ENCODE measurements at places on chromosomes 3 and 15.

DNA sequence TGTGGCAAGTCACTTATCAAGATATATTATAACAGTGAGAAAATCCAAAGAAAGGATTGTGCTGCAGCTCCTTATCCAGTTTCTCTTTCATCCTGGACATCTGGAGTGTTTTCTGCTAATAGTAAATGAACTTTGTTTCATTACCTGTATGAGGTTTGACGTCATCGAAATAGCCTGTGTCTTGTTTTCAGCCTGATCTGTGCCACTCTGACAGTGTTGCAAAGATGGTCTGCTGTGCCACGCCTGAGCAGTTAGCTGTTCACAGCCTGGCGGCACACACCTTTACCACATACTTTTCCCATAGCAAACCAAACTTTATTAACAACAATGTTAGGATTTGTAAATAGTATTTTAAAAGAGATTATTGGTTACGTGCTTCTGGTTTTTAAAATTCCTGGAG lies 34.0 kb downstream of the YEATS2 start:
- no peak for DNase-seq

- no peak for DNase-seq
Measured at GRCh38 chr15:57582090-57582489, 9.6 kb upstream of the MYZAP start.

- no peak for DNase-seq
Measured at GRCh38 chr3:87077355-87077754, 86.4 kb upstream of the VGLL3 start.

DNA sequence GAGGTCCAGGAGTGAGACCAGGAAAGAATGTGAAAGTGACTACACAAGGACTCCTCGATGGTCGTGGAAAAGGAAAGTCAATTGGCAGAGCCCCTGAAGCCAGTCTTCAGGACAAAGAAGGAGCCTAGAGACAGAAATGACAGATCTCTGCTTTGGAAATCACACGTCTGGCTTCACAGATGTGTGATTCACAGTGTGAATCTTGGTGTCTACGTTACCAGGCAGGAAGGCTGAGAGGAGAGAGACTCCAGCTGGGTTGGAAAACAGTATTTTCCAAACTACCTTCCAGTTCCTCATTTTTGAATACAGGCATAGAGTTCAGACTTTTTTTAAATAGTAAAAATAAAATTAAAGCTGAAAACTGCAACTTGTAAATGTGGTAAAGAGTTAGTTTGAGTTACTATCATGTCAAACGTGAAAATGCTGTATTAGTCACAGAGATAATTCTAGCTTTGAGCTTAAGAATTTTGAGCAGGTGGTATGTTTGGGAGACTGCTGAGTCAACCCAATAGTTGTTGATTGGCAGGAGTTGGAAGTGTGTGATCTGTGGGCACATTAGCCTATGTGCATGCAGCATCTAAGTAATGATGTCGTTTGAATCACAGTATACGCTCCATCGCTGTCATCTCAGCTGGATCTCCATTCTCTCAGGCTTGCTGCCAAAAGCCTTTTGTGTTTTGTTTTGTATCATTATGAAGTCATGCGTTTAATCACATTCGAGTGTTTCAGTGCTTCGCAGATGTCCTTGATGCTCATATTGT lies 6.0 kb downstream of the CCR2 start:
- DNase-seq: no peak

- DNase-seq: no peak
Measured at GRCh38 chr3:65807225-65807624, 231.5 kb downstream of the MAGI1 start.

DNA sequence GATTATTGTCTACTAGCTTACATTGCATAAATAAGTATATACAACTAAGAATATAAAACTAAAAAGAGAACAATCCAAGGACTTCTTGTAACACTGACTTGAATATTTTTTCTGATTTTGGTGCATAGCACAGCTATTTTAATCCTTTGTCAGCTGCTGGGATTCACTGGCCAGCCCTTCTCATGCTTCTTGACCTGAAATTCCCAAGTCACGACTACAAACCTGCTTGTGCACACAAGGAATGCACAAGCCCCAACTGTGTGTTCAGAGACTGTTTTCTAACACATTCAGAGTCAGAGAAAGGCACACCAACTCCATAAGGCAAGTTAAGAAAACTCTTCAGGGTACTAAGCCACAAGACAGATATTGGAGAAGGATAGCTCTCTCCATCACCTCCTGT lies 80.9 kb downstream of the TNIK start:
- no peak for DNase-seq

GRCh38 chr15:91965501-91966193 lies 112.1 kb downstream of the SLCO3A1 start:
- no peak for DNase-seq

DNA sequence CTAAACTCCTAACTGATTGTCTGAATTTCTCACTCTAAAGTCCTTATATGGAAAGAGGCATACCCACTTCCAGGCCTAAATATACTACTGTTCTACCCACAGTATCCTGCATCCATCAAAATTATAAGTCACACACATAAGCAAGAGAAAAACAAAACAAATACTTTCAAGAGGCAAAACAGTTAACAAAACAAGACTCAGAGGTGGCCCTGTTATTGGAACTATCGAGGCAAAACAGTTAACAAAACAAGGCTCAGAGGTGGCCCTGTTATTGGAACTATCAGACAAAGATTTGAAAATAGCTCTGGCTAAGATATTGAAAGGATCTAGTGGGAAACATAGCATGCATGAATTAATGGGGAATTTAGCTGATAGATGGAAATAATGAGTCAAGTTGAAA lies 224.2 kb upstream of the CGNL1 start:
- no peak for DNase-seq

GRCh38 chr3:172560026-172560425 lies 36.8 kb upstream of the TNFSF10 start:
- no peak for DNase-seq

DNA sequence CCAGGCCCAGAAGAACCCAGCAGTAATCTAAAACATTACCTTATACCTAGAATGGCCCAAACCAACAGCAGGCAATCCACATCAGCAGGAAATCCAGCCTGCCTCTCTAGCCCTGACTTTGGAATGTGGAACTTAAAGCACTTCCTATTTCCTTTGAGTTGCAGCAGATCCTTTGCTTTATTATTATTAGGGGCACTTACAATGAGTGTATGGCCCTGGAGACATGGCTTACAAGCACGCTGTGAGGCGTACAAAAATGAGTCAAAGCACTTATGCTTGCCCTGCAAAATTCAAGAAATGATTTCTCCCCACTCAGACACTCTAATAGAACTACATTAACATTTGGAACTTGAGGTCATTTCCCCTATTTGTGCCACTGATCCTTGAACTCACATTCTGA lies 9.5 kb upstream of the KNSTRN start:
- no peak for DNase-seq

DNA sequence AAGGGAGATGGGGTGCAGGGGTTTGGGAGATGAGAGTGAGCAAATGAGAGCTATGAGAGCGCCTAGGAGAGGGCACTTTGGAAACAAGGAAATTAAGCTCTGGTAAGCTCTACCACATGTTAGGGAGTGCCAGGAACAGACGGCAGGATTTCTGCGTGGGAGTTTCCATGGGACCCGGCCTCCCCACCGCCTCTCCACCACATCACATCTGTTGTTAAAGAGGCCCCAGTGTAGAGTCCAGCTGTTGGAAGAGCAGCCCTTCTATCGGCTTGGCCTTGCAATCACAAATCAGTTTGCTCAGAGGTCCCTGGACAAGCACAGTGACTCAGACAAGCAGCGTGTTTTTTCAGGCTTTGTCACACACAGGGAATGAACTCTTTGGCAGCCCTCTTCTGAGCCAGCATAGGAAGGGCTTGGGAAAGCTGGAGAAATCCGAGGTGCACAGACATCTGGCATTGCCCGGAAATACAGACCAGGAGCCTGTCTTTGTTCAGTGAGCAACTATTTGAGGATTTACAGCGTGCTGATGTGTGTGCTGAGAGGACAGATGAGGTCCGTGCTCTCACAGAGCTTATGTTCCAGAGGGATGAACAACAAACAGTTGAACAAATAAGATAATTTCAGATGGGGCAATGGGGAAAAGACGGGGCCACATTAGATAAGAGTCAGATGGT lies 370.6 kb upstream of the PROK2 start:
- DNase-seq: no peak

- no peak for DNase-seq
Measured at GRCh38 chr3:50475348-50475747, 28.1 kb downstream of the CACNA2D2 start.

DNA sequence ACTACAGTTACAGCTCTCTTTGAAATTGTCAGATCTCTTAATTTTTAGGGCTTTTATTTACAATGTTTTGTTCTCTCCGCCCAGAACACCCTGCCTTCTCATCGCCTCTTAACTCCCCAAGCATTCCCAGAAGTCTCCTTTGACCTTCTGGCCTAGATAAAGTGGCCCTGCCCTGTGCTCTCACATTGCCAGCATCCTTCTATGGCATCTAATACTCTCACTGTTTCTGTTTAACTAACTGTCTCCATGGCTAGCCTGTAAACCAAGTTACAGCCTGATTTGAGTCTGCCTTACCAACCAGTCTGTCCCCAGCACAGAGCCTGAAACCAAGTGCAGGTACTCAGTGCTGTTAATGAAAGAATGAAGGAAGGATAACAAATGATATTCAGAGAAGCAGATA lies 19.9 kb downstream of the COL8A1 start:
- DNase-seq: no peak

GRCh38 chr3:31185062-31185357 lies 290.5 kb upstream of the GADL1 start:
- no peak for DNase-seq

GRCh38 chr3:12413721-12414255 lies 70.5 kb upstream of the TSEN2 start:
- DNase-seq: no peak

- DNase-seq: no peak
Measured at GRCh38 chr3:105364128-105364527, 2.6 kb upstream of the ALCAM start.

DNA sequence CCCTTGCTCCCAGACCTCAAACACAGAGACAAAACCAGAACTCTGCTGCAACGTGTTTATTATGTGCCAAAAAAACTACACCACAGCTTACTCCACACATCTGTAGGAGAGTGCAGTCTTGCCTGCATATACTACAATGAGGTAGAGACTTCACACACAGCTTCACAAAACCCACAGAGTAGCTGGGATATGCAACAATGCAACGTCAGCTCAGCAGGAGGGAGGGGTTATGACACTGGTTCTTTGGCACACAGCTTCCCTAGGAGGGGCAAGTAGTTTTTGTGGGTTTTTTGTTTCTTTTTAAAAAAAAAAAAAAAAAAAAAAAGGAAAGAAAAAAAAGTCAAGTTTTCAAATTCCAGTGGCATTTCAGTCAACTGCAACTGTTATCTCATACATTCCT lies 2.9 kb upstream of the RPS17 start:
- no peak for DNase-seq

DNA sequence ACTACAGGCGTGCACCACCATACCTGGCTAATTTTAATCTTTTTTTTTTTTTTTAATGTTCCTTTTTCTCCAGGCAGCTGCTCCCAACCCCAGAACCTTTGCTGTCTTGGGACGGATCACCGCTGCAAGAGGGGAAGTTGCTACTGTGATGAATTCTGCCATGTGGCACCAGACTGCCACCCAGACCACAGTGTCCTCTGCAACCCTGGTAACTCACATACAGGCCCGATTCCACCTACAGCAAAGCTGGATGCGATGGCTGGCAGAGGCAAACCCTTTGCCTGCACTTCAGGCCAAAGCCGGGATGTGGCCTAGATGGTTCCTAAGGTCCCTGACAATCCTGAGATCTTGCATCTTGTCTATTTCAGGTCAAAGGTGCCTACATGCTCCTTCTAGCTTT lies 12.7 kb upstream of the MUC20 start:
- no peak for DNase-seq

GRCh38 chr3:78322780-78323179 lies 1282.9 kb downstream of the ROBO2 start:
- no peak for DNase-seq

DNA sequence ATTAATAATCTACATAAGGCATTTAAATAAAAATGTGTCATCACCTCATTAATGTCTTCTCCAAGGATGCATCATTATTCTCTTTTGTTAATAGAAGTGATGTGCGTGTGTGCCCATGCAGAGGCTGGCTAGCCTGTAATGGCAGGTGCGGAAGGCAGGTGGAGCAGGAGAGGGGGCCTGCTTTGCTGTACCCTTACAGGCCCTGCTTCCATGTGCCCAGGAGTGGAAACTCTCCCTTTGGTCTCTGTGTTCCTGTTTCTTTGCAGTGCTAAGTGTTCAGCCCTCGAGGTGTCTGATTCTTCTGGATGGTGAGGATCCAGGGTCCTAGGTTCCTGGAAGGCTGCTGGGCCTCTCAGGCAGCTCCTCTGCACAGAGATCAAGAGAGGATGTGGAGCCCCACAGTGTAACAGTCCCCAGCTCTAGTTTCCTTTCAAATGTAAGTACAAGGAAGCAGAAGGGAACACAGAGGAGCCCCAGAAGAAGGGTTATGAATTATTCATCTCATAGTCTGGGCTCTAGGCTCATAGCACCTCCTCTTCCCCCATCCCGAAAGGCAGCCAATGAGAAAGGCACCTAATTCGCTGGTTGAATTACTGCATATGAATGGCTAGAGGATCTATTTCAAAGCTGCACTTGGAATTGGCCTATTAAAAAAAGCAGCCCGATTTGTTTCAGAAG lies 39.2 kb upstream of the AGBL1 start:
- DNase-seq: no peak

- DNase-seq: no peak
Measured at GRCh38 chr3:82224661-82225060, 463.2 kb upstream of the GBE1 start.

GRCh38 chr15:62141643-62142588 lies 23.2 kb downstream of the C2CD4B start:
- DNase-seq: no peak

DNA sequence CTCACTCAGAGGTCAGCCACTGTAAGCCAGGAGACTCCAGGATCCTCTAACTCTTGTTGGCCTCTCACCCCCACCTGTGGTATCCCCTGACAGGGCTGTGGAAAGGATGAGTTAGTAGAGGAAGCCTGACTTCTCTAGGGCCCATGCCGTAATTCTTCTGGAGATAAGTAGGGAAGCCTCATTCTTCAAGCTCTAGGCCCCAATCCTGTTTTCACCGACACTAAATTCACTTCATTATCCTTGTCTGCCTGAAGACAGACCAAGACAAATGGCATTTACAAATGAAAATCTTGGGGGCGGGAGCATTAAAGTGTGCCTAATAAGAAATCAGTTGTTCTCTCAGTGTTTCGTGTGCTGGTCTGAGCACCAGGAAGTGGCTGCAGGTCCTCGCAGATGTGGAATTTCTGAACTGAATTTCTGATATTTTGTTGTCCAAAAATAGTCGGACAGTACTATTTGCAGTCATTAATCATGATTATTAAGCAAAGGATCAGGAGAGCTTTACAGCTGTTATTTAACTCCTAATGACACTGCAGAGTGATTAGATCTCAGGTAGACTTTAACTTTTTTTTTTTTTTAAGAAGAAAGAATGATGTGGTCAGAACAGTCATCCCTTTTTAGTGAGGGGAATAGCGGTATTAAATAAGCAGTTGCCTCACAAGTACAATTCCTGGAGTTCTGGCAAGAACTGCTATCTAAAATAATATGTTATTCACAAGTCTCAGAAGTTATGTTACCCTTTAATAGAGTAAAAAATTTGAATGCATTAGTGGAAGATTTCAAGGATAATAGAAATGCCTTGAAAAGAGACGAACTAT lies 58.4 kb downstream of the RBMS3 start:
- DNase-seq: no peak

All from germinal center (tissue), 1 donor.